NCI-H345 (cell line): ENCODE measurements at places on chromosomes 3 and 15.

DNA sequence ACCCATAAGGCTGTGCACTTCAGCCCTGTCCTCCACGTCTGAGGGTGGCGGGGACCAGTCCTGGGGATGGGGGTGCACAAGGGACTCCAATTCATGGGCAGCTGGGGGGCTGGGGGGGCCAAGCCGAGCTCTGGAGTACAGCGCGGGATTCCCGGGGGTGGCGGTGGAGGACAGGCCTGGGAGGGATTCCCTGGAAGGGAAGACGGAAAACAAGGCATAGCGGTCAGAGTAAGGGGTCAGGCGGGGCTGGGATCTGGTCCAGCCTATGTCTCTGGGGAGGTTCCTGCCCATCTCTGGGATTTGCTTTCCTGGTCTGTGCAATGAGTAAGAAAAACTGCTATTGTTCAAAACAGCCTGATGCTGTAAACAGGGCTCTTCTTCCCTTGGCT, 8.1 kb upstream of the IGDCC3 start:
- no peak for DNase-seq

- peak; percentile 50 for DNase-seq
These were observed 575 bp downstream of the TRPM7 start for GRCh38 chr15:50685976-50686468.

DNA sequence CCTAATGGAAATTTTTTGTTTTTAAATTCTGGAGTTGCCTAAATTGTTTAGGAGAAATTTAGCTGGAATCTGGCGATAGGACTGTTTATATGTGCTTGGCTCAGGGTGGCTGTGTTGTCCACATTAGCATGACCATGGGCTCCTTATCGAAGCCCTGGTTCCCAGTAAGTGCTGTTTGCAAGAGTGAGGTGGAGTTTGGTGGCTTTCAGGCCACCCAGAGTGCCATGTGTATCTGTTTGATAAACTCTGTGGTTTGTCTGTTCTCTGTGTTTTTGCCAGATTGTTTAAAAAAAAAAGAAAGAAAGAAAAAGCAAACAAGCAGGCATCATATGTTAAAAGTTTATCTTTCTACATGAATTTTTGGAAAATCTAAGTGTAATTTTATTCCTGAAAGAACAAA, 51.5 kb downstream of the PLCL2 start:
- DNase-seq = no peak

GRCh38 chr3:58023531-58023930, 15.3 kb downstream of the FLNB start:
- no peak for DNase-seq
